ENCODE measurements at places on chromosomes 16 and 17. TPM values are rescaled to one million over a fixed set of nuclear protein-coding genes. Genes with fewer than 3 reads are reported as not detected.

The METRN gene
- total RNA-seq, result 110 TPM

The PIMREG gene
- total RNA-seq, result 151 TPM

The GPRC5C gene
- 13.5 TPM for total RNA-seq

The NAGS gene
- 1.8 TPM for total RNA-seq

- no peak for DNase-seq
Observed at GRCh38 chr17:47708312-47708863, 14.4 kb downstream of the TBKBP1 start.

DNA sequence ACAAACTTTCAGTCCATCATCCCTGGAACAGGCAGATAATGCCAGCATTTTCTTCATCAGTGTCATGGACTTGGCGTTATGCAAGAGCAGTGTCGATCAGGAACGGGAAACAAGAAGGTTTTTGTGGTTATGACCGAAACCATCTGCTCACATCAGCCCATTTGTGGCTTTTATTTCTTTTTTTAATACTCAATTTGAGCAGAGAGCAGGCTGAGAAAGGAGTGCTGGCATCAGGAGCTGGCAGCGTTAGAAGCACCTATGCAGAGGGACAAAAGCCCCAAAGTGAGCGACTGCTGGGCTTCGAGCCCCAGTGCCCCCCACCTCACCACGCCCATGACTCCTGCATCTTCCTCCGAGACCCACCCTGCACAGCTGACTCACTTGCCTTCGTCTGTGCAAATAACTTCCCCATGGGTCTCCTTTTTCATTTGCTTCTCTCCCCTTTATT, 16.2 kb upstream of the CD300E start:
- DNase-seq, result no peak

DNA sequence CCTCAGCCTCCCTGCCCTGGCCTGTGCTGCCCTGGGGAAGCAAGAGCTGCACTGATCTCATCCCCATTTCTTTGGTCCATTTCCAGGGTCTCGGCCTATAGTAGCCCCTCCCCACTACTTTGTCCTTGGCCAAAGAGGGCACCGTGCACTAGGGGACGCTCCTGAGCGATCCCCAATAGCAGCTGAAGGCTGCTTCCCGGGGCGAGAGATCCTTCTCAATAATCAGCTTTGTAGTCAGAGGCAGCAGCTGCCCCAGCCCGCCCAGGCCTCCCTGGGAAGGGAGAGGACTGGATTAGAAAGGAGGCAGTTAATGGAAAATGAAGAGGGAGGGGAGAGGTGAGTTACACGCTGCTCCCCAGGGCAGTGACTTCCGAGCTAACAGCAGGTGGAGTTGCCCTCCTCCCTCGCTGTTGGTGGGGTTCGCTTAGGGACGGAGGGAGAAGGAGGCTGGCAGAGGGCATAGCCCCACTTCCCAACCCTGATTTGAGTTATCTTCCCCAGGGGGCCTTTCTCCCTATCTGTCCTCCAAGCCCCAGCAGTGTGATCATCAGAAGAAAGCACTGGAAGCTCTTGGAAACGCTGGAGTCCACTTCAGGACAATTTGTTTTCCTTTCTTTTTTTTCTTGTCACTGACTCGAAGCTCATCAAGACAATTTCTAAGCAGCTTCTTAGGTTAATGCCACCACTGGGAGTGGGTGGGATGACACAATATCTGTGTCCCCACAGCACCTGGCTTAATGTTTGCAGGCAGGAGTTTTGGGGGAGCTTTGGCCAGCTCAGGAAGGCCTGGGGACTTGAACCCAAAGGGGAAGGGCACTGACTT, 2.6 kb downstream of the MXRA7 start:
- peak; percentile 94 for DNase-seq

- no peak for DNase-seq
Observed at GRCh38 chr17:60534010-60534555, 8.0 kb upstream of the APPBP2 start.

DNA sequence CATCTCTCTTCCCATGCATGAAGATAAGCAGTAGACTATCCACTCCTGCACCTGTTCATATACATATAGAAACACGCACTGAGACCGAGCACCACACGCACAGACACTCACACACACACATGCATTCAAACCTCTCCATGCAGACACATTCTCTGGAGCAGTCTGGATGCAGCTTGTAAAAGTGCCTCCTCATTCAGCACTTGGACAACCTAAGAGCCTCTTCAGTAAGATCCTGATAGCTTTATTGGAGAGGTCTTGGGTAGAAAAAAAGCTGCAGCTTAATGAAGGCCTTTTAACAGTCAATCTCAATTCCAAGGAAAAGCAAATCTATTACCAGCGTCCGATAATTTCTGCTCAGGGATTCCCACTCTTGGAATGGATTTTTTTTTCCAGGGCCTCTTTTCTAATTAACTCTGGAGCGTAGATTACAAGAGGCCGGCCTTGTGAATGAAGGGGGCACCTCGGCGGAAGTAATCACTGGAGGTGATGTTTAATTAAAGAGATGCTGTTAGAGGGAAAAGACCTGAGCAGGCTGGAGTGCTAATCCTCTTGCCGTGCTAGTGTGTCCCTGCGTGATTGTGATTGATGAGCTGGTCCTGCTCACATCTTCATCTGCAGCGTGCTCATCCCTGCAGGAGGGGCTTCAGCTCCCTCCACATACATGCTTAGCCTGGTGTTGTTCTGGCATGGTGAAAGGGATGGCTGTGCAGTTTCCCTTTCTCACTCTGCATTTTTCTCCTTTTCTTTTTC, 155.1 kb downstream of the RBFOX1 start:
- DNase-seq, result peak; percentile 51

DNA sequence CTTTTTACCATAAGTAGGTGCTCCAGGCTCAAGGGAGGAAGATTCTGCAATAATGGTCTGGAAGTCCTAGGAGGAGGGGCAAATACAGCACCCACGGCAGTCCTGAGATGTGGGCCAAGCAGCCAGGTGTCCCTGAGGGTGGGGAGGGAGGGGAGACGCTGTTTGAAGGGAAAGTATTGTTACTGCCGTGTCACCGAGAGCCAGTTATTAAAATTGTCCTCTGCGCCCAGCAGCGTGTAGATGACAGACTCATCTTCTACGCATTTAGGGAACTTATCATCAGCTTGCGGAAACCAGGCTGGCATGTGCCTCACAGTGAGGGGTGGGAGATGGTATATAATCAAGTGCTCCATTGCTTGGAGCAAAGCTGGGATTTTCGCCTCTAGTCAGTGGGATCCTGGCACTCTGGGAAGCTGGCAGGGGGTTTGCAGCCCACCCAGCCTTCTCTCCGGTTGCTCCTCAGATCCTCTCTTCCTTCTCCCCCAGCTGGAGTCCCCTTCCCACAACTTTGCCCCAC, 104.6 kb downstream of the OR1D5 start:
- DNase-seq, result no peak

- no peak for DNase-seq
Observed at GRCh38 chr17:71110326-71110725, 941.0 kb downstream of the KCNJ2 start.

GRCh38 chr16:66324815-66325515, 41.5 kb upstream of the CDH5 start:
- peak; percentile 69 for DNase-seq

DNA sequence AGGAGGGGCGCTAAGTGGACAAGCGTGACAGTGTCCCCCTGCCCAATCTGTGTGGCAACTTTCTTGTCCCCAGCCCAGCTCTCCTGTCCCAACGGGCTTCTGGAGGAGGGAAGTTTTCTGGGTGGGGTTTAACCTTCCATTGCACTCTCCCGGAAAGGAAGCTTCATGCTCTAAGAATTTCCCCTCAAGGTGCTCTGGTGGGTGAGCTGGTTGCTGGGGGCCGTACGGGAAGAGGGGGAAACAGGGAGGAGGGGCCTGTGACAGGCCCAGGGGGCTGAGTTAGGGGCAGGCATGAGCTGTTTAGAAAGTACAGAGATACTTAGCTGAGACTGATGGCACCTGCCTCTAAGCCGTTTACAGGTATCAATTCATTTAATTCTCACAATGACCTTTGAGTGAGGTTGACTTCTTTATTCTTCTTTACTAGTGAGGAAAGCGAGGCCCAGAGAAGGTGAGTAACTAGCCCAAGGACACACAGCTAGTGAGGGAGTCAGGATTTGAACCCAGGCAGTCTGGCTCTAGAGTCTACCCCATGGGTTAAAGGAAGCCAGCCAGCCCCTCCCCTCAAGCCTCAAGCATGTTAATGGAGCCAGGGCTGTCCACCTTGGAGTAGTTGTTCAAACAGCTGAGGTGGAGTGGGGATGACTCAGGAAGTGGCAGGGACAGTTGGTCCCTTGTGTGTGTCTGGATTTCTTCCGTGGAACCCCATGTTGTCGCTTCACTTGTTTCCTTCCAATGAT, 18.9 kb downstream of the ADGRG1 start:
- DNase-seq, result no peak

GRCh38 chr17:82094931-82095776, 2.9 kb downstream of the FASN start:
- no peak for DNase-seq

GRCh38 chr17:73068322-73069153, 23.9 kb downstream of the SLC39A11 start:
- no peak for DNase-seq

GRCh38 chr17:62705778-62706597, 78.5 kb downstream of the MRC2 start:
- DNase-seq, result peak; percentile 74

DNA sequence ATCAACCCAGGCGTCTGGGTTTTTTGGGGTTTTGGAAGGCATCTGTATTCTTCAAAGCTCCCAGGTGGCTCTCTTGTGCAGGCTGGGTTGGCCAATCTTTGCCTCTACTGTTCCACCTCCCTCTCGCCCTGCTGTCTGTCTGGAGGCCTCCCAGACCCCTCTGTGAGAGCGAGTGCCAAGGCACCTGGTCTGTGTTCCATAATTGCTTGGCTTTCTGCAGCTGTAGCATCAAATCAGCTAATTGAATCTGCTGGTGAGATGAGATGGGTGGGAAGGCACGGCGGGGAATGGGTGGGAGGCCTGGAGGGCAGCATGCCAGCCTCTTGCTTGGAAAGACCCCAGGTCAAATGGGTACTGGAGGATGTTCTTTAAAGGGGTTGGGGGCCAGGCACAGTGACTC, 52.5 kb upstream of the CLEC19A start:
- DNase-seq, result no peak

DNA sequence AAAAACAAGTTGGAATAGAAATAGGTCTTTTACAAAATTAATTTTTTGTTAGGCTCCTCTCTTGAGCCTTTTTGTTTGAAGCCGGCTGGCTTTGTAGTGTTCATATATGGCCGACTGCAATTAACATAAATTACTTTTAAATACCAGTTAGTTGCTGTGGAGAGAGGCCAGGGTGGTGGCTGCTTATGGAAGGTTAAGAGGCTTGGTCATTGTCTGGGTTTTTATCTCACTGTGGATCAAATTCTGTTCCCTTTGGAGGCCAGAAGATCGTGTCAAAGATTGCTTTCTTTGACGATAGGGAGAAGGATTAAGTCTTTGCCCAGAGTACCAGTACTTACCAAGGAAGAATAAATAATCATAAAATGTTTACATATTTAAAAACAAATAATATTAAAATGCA, 39.9 kb downstream of the MSI2 start:
- DNase-seq, result no peak

Measured in neural progenitor cell (in vitro differentiated cells).